Kidney epithelial cell (primary cell): ENCODE measurements at places on chromosomes 4 and X. TPM values are rescaled to one million over a fixed set of nuclear protein-coding genes. Genes with fewer than 3 reads are reported as not detected.

The AMMECR1 gene
- total RNA-seq, result 16.0 and 17.3 TPM in 2 replicates

The MAGED4 gene
- total RNA-seq, result 20.7 and 32.5 TPM in 2 replicates

The WAS gene
- total RNA-seq, result 2.2 TPM in 1 of 2 replicates, not detected in the other

The DSPP gene
- not detected in 2 replicates for total RNA-seq

The USP17L12 gene
- total RNA-seq, result not detected in 2 replicates

The CYSLTR1 gene
- total RNA-seq, result not detected in 2 replicates

The USP17L27 gene
- total RNA-seq, result not detected in 2 replicates

The MORF4L2 gene
- total RNA-seq, result 297 and 373 TPM in 2 replicates

The TMPRSS11A gene
- total RNA-seq, result not detected in 2 replicates

The FAM184B gene
- under 0.01 TPM in 2 replicates for total RNA-seq

The APLN gene
- 0.14 and 0.17 TPM in 2 replicates for total RNA-seq

The EXOC1L gene
- not detected in 2 replicates for total RNA-seq

The PABPC1L2B gene
- 0.17 TPM in 1 of 2 replicates, not detected in the other for total RNA-seq

The GAK gene
- total RNA-seq, result 105 and 131 TPM in 2 replicates

The STS gene
- total RNA-seq, result 2.4 and 2.9 TPM in 2 replicates

The HTR2C gene
- not detected in 2 replicates for total RNA-seq

The STK32B gene
- total RNA-seq, result 2.6 and 3.6 TPM in 2 replicates

The SASH3 gene
- total RNA-seq, result not detected in 2 replicates

The SPARCL1 gene
- total RNA-seq, result 0.89 TPM in 1 of 2 replicates, not detected in the other

The ADAM29 gene
- not detected in 2 replicates for total RNA-seq

The SCRG1 gene
- total RNA-seq, result not detected in 2 replicates

The MAGEB17 gene
- total RNA-seq, result not detected in 2 replicates

The BANK1 gene
- 0.96 and 1.8 TPM in 2 replicates for total RNA-seq

The SSX7 gene
- not detected in 2 replicates for total RNA-seq

The CT45A2 gene
- not detected in 2 replicates for total RNA-seq

The ARX gene
- total RNA-seq, result not detected in 2 replicates

The FAM133A gene
- total RNA-seq, result under 0.01 and 0.04 TPM in 2 replicates

The PRSS12 gene
- 1.6 and 2.3 TPM in 2 replicates for total RNA-seq

The AREG gene
- total RNA-seq, result 95.3 and 98.0 TPM in 2 replicates

The VSIG1 gene
- total RNA-seq, result 0.27 and 0.29 TPM in 2 replicates

The TMSB15A gene
- 4.9 and 6.2 TPM in 2 replicates for total RNA-seq

The MCTS1 gene
- total RNA-seq, result 36.6 and 38.3 TPM in 2 replicates

The RAB39B gene
- total RNA-seq, result 5.4 and 6.6 TPM in 2 replicates
